Kidney glomerular epithelial cell (primary cell): ENCODE measurements at places on chromosomes 1 and 21.

GRCh38 chr1:197632005-197632404, 143.3 kb downstream of the DENND1B start:
- DNase-seq = no peak

DNA sequence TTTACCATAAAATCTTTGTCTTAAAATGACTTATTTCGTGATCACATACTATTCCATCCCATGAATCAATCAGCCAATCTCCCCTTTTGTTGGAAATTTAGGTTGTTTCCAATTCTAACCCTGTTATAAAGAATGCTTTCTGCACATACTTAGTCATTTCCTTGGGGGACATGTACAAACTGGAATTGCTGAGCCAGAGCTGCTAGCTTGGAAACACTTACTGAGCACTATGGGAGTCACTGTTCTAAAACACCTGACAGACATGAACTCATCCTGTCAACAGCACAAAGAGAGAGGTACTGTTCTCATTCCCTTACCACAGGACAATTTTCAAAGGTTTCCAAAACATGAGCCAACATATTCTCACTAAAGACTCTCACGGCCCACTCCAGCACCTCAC, 32.1 kb downstream of the AK2 start:
- no peak for DNase-seq

DNA sequence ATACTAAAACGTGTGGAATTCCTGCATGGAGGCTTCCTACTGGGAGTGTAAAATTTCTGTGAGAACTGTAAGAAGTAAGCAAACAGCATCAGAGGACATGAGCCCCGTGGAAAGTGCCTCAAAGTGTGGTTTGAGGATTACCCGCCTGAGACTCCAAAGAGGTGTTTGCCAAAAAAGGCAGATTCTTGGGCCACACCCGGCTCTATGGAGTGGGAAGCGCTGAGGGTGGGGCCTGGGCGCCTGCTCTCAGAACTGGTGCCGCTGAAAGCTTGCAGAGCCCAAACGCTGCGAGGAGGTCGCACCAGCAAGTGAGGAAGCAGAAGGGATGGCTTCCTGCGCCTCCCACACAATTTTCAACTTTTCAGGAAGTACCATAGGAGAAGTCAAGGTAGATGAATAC, 43.0 kb upstream of the PSEN2 start:
- no peak for DNase-seq

GRCh38 chr1:186903374-186904136, 74.8 kb downstream of the PLA2G4A start:
- DNase-seq = no peak

DNA sequence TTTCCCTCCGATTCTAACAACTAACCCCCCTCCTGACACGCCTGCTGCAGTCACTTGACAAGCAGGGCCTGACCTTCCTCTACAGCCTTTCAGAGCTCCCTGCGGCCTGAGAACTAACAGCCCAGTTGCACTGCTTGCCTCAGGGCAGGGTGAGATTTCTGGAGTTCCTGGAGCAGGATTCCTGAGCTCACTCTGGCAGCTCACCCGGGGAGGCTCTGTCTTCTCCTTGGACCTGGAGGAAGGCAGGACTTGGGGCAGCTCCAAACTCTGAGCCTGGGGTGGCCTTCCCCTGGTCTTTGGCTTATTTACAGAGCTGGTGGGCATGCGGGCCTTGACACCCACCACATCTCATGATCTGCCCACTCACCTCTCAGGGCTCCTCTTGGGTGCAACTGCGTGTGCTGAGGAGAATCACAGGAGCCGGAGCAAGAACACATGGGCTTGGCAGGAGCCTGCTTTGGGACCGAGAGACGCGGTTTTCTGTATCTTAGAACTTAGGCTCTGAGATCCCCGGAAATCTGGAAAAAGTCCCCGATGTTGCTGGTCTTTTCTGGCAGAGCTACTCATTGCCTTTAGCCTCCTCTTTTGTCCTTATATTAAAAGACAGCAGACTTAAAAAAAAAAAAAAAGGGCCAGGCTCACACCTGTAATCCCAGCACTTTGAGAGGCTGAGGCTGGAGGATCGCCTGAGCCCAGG, 13.1 kb upstream of the SLC25A34 start:
- DNase-seq = no peak

DNA sequence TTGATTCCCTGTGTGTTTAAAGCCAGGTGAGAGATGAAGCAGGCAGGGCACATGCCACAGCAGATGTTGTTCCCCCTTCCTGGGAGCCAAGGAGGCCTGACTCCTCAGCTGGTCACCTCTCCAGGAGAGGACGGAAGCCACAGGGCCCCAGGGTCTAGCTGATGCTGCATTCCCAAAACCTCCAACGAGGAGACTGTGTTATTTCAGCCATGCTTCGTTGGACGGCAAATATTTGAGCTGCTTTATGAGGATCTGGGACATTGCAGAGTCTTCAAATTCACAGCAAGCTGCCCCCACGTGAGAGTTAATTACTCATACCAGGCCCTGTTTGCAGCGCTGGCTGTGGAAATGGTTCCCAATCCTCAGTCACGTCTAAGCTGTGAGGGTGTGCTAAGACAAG, 85.3 kb downstream of the CDC7 start:
- peak; percentile 94 for DNase-seq

GRCh38 chr21:44419679-44420078, 35.6 kb upstream of the LRRC3 start:
- DNase-seq = no peak

GRCh38 chr1:225834417-225835329, 24.7 kb downstream of the EPHX1 start:
- DNase-seq = no peak

DNA sequence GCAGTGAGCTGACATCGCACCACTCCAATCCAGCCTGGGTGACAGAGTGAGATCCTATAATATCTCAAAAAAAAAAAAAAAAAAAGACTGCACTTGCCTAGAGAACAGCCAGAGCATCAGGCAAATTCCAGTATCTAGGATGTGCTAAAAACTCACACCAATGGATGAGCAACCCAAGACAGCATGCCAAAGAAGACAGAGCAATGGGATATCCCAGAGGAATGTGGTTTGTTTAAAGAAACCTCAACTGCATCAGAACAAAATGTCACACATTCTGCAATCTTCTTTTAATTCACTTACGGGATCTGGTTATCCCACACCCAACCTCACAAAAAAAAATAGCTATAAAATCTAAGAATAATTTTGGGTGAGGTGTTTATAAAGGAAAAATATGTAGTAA, 7.3 kb downstream of the KCNH1 start:
- no peak for DNase-seq

GRCh38 chr1:3597599-3597964, 13.7 kb downstream of the MEGF6 start:
- DNase-seq = no peak

DNA sequence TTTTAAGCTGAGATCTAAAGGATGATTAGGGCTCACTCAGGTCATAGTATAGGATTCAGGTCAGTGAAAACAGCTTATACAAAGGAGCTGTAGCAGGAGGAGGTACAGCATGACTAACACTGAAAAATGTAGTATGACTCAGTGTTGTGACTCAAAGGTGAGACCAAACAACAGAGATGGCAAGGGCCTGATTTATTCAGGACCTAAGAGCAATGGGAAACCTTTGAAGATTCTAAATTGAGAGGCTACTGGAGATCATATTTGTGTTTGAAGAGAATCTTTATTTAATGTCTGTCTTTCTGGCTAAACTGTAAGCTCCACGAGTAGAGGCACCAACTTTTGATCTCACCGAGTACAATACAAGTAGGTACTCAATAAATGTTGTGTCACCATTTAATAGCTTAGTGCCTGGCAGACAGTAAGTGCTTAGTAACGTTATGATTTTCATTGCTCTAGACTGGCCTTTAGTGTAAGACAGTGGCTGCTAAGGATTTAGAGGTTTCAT, 43.5 kb downstream of the PRKAA2 start:
- DNase-seq = peak; percentile 87

GRCh38 chr1:74427681-74428080, 84.7 kb downstream of the LRRC53 start:
- no peak for DNase-seq

GRCh38 chr1:17075470-17076255, 21.8 kb upstream of the SDHB start:
- peak; percentile 8 for DNase-seq

DNA sequence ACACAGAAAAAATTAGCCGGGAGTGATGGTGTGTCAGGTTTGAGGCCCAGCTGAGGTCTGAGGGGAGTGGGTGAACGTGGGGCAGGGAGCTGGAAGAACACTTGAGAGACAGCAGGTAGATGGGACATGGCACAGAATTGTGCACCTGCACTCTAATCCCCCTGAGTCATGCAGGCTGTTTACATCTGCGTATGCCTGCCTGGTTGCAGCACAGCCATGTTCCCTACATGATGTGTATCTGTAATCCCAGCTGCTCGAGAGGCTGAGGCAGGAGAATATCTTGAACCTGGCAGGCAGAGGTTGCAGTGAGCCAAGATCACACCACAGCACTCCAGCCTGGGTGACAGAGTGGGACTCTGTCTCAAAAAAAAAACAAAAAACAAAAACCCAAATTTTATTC, 44.8 kb downstream of the ATP5PO start:
- DNase-seq = no peak

- DNase-seq = no peak
Measured at GRCh38 chr1:200751717-200752116, 13.0 kb downstream of the CAMSAP2 start.

DNA sequence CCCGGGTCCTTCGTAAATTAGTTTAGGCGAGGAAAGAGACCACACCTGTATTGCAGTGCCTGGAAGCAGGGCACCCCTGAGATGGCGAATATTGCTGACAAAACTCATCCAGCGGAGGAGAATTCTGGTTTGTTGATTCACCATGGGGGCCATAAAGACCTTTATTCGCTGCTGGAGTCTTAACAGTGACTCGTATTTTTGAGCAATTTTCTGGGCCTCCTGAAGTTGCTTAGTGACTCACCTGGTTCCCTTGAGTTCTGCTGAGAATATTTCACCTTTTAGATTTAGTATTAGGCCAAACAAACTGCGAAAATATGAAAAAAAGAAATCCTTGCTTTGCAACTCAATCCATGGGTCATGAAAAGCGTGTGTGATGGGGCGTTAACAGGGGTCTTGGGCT, 20.6 kb upstream of the H6PD start:
- DNase-seq = no peak

- no peak for DNase-seq
Measured at GRCh38 chr1:112267929-112268328, 128.1 kb upstream of the CTTNBP2NL start.

- no peak for DNase-seq
Measured at GRCh38 chr1:154839691-154840090, 30.4 kb downstream of the KCNN3 start.

GRCh38 chr21:45640888-45641479, 2.5 kb upstream of the PCBP3 start:
- no peak for DNase-seq

GRCh38 chr1:170367615-170368014, 164.4 kb upstream of the GORAB start:
- DNase-seq = no peak

DNA sequence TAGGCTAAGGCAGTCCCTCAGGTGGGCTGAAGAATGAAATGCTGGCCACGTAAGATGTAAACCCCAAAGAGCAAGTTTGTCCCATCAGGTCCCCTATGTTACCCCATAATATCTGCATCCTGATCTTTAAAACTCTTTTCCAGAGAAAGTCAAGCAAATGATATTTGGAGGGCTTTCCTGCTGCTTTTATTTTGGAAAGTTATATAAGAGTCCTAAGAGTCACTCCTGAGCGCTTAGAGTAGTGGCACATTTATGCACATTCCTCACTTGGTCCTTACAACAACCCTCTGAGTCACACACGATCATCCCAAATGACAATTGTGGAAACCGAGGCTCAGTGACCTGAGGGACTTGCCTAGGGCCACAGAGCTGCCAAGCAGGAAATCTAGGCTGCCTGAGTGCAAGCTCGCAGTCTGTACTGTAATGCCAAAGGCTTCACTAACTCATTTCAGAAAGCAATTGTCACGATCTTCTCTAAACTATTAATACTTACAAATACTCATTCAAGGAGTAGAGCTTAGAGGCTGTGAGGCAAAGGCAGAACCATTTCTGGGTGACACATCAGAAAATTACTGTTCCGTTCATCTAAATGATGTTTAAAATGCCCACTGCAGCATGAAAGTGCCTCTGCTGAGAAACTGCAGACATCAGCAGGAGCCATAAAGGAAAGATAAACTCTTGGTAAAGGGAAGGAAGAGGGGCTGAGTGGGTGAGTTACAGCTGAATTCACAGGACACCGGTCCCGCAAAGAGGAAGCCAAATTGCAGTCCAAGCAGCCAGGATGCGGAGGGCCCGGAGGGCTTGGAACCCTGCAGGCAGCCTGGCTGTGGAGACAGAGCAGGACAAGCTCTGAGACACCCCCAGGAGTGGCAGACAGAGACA, 30.8 kb downstream of the CAPZB start:
- peak; percentile 49 for DNase-seq
